Amniotic epithelial cell (primary cell): ENCODE measurements at places on chromosomes 1 and 21.

DNA sequence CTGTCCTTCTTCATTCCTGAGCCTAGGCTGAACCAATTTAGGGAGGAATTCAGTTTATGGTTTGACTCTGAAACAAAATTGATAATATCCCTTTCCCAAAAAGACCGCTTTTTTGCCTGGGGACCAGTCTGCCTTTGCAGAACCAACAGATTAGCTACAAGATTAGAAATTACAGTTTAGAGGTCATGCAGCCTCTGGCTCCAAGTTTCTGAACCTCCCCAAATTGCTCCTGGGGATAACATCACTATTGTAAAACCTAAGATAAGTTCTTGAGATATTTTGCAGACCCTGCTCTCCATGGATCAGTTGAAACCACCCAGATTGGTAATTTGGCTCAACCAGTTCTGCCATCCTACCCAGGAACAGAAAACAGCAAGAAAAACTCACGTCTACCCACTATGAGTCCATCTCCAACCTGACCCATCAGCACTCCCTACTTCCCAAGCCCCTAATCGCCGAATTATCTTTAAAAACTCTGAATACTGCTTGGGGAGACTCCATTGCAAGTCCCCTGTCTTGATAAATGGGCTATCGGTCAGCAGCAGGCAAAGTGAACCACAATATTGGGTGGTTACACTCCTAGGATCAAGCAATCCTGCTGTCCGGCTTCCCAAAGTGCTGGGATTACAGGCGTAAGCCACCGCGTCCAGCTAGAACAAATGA lies 605 bp upstream of the RABGGTB start:
- no peak for DNase-seq

DNA sequence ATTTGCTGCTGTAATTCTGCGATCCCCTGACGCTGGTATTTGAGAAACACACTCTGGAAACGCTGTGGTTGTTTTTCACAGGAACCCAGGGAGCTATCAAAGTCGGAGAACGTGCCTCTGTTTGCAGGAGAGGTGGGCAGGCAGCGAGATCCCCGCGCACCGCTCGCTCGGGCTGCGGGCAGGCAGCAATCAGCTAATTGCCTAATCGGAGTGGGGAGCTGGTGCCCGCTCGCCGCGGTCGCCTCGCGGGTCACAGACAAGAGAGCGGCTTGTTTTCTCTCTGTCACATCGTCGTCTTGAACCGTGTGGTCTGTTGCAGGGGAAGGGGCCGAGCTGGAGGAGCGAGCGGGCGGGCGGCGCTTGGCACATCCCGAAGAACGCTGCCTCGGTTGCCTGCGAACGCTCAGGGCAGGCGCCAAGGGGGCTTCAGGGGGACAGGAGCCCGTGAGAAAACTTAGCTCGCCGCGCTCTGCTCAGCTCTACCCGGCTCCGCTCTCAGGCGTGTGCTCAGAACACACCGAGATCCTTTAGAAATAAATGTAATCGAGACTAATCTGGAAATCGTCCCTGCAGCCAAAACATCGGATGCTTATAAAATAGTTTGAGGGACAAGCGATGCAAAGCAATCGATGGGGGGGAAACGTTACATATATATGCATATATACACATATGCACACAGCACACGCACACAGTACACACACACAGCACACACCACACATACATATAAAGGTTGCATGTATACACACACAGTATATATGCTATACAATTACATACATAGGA lies 93.6 kb upstream of the SMYD2 start:
- DNase-seq: no peak

GRCh38 chr1:57017200-57017599 lies 51.4 kb upstream of the C8B start:
- DNase-seq: no peak

- DNase-seq: peak; percentile 94
These were observed 15.5 kb upstream of the SNX27 start for GRCh38 chr1:151596166-151596953.

DNA sequence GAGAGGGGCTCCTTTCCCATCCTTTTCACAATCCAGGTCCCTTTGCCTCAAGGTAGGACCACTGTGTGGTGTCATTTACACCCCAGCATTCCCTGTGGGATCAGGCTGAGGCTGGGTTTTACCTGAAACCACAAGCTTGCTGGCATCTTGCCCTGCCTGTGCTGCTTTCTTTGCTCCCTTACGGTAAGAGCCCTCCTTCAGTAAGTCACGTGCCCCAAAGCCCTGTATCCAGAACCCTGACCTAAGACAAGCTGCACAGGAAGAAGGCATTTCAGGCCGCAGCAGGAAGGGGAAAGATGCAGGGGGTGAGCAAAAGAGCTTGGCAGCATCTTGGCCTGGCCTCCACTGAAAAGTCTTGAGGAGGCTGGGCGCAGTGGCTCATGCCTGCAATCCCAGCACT lies 58.4 kb downstream of the KLHDC7A start:
- DNase-seq: no peak

DNA sequence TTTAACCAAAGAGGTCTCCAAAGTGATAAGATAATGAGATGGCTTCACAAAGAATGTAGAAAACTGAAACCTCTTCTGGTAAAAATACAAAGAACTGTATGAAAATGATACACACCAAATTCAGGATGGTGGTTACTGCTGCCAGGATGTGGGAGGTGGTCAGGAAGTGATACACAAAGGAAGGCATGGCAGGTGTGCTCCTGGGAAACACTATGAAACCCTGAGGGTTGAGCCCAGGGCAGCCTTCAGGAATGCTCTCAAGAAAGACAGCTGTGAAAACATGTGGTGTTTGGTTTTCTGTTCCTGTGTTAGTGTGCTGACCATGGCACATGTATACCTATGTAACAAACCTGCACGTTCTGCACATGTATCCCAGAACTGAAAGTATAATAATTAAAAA lies 109.3 kb downstream of the NTNG1 start:
- no peak for DNase-seq

- no peak for DNase-seq
These were observed 361.1 kb upstream of the CHRM3 start for GRCh38 chr1:239025223-239025622.

GRCh38 chr1:111476214-111476613 lies 2.4 kb downstream of the C1orf162 start:
- DNase-seq: no peak

- DNase-seq: peak; percentile 18
These were observed 5.2 kb upstream of the HSD3B2 start for GRCh38 chr1:119409731-119410130.
